T-helper 17 cell (primary cell): ENCODE measurements at places on chromosomes 6 and 20. TPM values are rescaled to one million over a fixed set of nuclear protein-coding genes. Genes with fewer than 3 reads are reported as not detected.

DNA sequence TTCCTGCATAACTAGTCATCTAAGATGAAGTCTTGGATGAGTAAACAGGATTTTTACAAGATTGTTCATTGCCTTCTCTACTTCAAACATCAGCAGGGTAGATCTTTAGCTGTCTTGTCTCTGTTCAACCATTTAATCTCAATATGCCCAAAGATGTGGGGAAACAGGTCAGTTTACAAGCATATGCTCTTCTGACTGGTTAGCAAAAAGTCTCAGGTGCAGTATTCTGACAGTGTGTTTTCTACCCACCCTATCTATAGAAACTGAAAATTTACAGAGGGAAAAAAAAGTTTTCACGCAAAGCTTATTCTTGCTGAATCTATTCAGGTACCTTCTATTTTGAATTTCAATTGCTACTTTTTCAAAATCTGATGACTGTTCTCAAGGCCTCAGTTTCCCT, 29.0 kb downstream of the MAP3K5 start:
- H3K4me3 ChIP-seq: peak overlapping the region; percentile 92
- no peak for DNase-seq
- peak overlapping the region; percentile 98 for H3K27ac ChIP-seq
- no peaks in the 10 kb centered on the region for H3K27me3 ChIP-seq
- peaks cover 62% of the 10 kb centered on the region for H3K4me1 ChIP-seq
- no peaks in the 10 kb centered on the region for H3K36me3 ChIP-seq

GRCh38 chr6:98812220-98812619, 22.2 kb upstream of the POU3F2 start:
- no peaks in the 10 kb centered on the region for H3K36me3 ChIP-seq
- no peaks in the 10 kb centered on the region for H3K4me1 ChIP-seq
- no peak for DNase-seq
- H3K27ac ChIP-seq: no peak overlapping the region

Gene ELOVL4
- 5.1 TPM for total RNA-seq

Gene UNC5CL
- total RNA-seq: 4.9 TPM

Gene OPRM1
- total RNA-seq: not detected

DNA sequence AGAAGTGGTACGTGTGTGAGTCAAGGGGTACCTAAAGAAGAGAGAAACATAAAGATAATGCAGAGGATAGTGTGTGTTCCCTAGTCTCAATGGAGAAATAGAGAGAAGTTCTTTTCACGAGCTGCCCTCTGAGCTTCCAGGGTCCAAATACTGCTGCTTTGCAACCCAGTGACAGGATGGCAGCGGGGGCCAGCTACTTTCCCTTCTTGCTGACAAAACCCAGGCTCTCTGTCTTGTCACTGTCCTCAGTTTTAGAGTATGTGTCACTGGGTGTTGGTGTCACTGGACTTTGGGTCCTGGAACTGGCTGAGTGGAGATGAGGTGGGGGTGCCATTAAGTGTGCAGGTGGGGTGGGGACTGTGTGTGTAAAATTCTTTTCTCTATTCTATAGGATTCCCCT, 265.6 kb downstream of the CDC5L start:
- peaks cover 8% of the 10 kb centered on the region for H3K4me1 ChIP-seq
- no peak overlapping the region for H3K4me3 ChIP-seq

Gene NHLRC1
- total RNA-seq: 0.13 TPM

Gene NKX2-4
- total RNA-seq: not detected

Gene SFT2D1
- total RNA-seq: 12.3 TPM

- DNase-seq: no peak
- no peaks in the 10 kb centered on the region for H3K4me1 ChIP-seq
- no peak overlapping the region for H3K27ac ChIP-seq
- H3K4me3 ChIP-seq: no peak overlapping the region
- H3K27me3 ChIP-seq: peaks cover 50% of the 10 kb centered on the region
Observed at GRCh38 chr6:100103194-100103593, 109.2 kb upstream of the MCHR2 start.

Gene MAFB
- total RNA-seq: 0.86 TPM

GRCh38 chr6:106792536-106793236, 163.3 kb downstream of the QRSL1 start:
- peaks cover 42% of the 10 kb centered on the region for H3K27me3 ChIP-seq
- no peaks in the 10 kb centered on the region for H3K4me1 ChIP-seq
- no peak for DNase-seq
- no peaks in the 10 kb centered on the region for H3K36me3 ChIP-seq
- no peak overlapping the region for H3K4me3 ChIP-seq

DNA sequence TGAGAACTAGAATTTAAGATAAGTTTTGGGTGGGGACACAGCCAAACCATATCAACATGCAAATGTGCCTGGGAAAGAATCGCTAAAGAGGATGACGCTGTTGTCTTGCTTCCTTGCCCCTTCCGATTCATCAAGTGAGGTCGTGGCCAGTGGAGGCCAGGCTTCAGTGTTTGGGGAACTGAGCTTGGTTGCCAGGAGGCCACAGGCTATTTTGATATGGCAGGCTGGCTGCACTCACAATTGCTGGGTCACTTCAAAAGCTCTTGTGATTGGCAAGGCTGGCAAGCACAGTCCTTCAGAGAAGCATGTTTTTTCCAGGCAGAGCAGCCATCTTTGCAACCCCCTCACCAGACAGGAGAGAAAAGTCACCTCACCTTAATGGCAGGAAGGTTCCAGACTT, 45.8 kb downstream of the SAMD5 start:
- no peak for DNase-seq
- H3K36me3 ChIP-seq: no peaks in the 10 kb centered on the region
- no peak overlapping the region for H3K4me3 ChIP-seq

DNA sequence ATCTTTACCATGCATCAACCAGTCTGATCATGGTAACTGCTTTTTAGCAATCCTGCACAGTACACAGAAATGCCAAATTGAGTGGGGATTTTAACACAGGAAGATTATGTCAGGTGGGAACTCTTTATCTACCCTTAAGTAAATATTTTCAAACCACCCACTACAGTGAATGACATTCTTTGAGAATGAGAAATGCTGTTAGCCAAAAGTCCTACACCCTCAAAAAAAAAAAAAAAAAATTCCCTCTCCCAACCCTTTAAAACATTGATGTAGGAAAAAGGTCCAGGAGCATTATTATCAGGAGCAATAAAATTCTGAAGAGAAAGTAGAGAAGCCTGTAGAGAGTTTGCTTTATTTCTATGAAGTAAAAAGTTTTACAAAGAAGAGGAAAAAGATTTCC, 307.2 kb upstream of the THEMIS start:
- DNase-seq: no peak
- H3K4me1 ChIP-seq: peaks cover 2% of the 10 kb centered on the region
- H3K27ac ChIP-seq: no peak overlapping the region
- H3K36me3 ChIP-seq: no peaks in the 10 kb centered on the region
- no peaks in the 10 kb centered on the region for H3K27me3 ChIP-seq
- no peak overlapping the region for H3K4me3 ChIP-seq

DNA sequence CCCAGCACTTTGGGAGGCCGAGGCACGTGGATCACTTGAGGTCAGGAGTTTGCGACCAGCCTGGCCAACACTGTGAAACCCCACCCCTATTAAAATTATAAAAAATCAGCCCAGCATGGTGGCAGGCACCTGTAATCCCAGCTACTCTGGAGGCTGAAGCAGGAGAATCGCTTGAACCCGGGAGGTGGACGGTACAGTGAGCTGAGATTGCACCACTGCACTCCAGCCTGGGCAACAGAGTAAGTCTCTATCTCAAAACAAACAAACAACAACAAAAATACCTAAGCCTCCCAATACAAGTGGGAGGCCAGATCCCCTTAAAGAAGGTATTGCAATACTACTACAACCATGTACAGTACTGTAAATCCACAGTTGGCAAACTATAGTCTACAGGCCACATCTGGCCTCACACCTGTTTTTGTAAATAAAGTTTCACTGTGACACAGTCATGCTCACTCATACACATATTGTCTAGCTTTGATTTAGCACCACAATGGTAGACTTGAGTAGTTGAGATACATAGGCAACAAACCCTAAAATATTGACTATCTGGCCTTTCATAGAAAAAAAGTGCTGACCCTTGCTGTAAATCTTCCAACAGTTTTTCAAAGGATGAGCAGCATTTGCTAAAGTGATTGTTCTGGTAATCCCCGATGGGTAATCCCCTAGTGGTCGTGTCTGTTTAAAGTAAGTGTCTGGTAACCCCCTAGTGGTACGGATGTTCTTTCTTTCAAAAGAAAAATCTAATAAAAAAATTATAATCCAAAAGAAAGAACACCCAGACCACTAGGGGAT, 202.0 kb downstream of the RNGTT start:
- H3K27me3 ChIP-seq: no peaks in the 10 kb centered on the region
- peak overlapping the region; percentile 39 for H3K27ac ChIP-seq
- no peaks in the 10 kb centered on the region for H3K4me1 ChIP-seq
- peaks cover 5% of the 10 kb centered on the region for H3K36me3 ChIP-seq

GRCh38 chr6:26360451-26361416, 4.3 kb upstream of the BTN3A2 start:
- peak overlapping the region; percentile 84 for H3K4me3 ChIP-seq
- H3K4me1 ChIP-seq: peaks cover 25% of the 10 kb centered on the region
- H3K36me3 ChIP-seq: peaks cover 2% of the 10 kb centered on the region
- peak overlapping the region; percentile 86 for H3K27ac ChIP-seq
- no peak for DNase-seq
- H3K27me3 ChIP-seq: no peaks in the 10 kb centered on the region

Gene MYT1
- total RNA-seq: not detected

- H3K4me1 ChIP-seq: peaks cover 3% of the 10 kb centered on the region
- H3K27me3 ChIP-seq: peaks cover 26% of the 10 kb centered on the region
- no peak overlapping the region for H3K4me3 ChIP-seq
- DNase-seq: no peak
- H3K27ac ChIP-seq: no peak overlapping the region
Observed at GRCh38 chr6:125198398-125198937, 44.9 kb downstream of the TPD52L1 start.

GRCh38 chr20:61090541-61090940, 161.5 kb upstream of the CDH4 start:
- H3K27me3 ChIP-seq: no peaks in the 10 kb centered on the region
- H3K4me3 ChIP-seq: no peak overlapping the region
- H3K4me1 ChIP-seq: no peaks in the 10 kb centered on the region
- H3K27ac ChIP-seq: no peak overlapping the region
- no peaks in the 10 kb centered on the region for H3K36me3 ChIP-seq
- DNase-seq: no peak

Gene SLC2A10
- not detected for total RNA-seq

Gene MCCD1
- not detected for total RNA-seq

- no peak overlapping the region for H3K27ac ChIP-seq
- no peaks in the 10 kb centered on the region for H3K27me3 ChIP-seq
- peak; percentile 76 for DNase-seq
Observed at GRCh38 chr6:30730601-30731435, 10.7 kb downstream of the TUBB start.

- H3K36me3 ChIP-seq: peaks cover 2% of the 10 kb centered on the region
- H3K27ac ChIP-seq: peak overlapping the region; percentile 51
- H3K4me3 ChIP-seq: no peak overlapping the region
- no peaks in the 10 kb centered on the region for H3K27me3 ChIP-seq
- no peak for DNase-seq
Observed at GRCh38 chr6:144744720-144745119, 459.6 kb downstream of the UTRN start.

GRCh38 chr20:1324598-1325172, 4.3 kb downstream of the SDCBP2 start:
- DNase-seq: peak; percentile 32
- H3K27ac ChIP-seq: no peak overlapping the region
- no peak overlapping the region for H3K4me3 ChIP-seq
- peaks cover 22% of the 10 kb centered on the region for H3K4me1 ChIP-seq

GRCh38 chr6:154613137-154613676, 102.7 kb upstream of the CNKSR3 start:
- H3K4me1 ChIP-seq: no peaks in the 10 kb centered on the region
- H3K36me3 ChIP-seq: peaks cover 4% of the 10 kb centered on the region
- DNase-seq: no peak
- H3K27ac ChIP-seq: no peak overlapping the region
- H3K4me3 ChIP-seq: no peak overlapping the region
- H3K27me3 ChIP-seq: peaks cover 12% of the 10 kb centered on the region

- no peak overlapping the region for H3K27ac ChIP-seq
- no peaks in the 10 kb centered on the region for H3K27me3 ChIP-seq
- no peak overlapping the region for H3K4me3 ChIP-seq
- peaks cover 13% of the 10 kb centered on the region for H3K4me1 ChIP-seq
- peaks cover 7% of the 10 kb centered on the region for H3K36me3 ChIP-seq
Observed at GRCh38 chr6:44149369-44150012, 9.1 kb upstream of the CAPN11 start.

DNA sequence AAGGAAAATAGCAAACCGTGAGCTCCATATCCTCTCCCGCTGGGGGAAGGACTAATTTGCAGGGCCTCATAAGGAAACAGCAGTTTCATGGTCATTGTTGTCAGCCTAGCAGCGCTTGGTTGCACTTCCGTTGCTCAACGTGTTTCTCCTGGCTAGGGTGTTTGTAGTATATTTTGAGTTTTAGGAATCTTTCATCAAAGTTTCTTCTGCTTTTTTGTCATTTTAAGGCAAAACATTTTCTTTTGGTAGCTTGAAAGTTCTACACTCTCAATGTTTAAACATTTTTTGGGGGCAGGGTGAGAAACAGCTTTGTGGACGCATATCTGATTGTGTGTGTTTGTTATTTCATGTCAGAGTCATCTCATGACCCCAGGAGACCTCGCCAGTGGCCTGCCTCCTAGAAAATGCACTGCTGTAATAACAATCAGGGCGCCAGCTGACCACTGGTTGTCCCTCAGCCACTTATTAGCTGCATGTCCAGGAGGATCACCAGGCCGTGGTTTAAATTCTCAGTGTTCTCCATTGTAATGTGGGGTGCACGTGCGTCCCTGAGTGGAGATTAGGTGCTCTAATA, 20.6 kb downstream of the JARID2 start:
- peak overlapping the region; percentile 81 for H3K27ac ChIP-seq
- H3K4me1 ChIP-seq: peaks cover 58% of the 10 kb centered on the region
- DNase-seq: no peak
- H3K4me3 ChIP-seq: no peak overlapping the region
- H3K36me3 ChIP-seq: no peaks in the 10 kb centered on the region

Gene RBPJL
- total RNA-seq: not detected

DNA sequence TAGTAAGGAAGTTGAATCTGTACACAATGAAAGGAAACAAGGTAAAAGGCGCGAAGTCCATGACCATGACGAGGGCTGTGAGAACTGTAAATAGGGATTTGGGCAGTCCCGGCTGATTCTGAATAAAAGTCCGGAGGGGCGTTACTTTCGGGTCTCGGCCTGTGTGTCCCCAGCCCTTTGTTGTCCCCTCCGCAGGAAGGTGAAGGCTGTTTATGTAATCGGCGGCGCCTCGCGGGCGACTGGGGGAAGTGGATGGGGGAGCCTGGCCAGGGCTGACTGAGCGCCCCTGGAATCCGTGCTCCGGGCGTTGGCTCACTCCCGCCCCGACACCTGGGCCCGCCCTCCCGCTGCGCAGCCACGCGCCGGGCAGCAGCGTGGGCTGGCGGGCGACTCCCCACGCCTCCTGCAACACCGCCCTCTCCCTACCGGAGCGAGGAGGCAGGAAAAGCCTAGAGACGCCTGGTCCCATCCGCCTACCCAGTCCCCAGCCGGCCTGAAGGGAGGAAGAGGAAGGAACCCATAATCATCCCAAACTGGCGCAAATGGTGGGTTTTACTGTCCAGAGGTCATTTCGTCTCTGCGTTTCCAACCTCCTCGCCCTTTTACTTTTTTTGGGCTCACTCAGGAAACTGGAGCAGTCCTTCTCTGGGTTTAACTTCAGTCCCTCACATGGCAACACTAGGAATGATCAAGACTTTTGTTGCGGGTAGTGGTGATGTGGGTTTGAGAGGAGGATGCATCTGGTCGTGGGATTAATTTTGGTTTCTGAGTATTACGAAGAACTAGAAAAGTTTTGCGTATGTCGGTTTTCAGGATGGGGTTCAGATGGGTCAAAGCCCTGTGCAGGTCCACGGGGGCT, 12.1 kb downstream of the TRIM31 start:
- H3K4me3 ChIP-seq: peak overlapping the region; percentile 93
- H3K36me3 ChIP-seq: peaks cover 4% of the 10 kb centered on the region
- H3K27ac ChIP-seq: peak overlapping the region; percentile 92
- peaks cover 43% of the 10 kb centered on the region for H3K4me1 ChIP-seq
- H3K27me3 ChIP-seq: peaks cover 61% of the 10 kb centered on the region
- DNase-seq: peak; percentile 17
